CD4-positive, alpha-beta T cell treated with Interleukin-2 at 100 ng/mL for 4 hours (primary cell): ENCODE measurements at places on chromosomes 11 and 22.

- no peak for DNase-seq
These were observed 33.9 kb upstream of the SLC5A12 start for GRCh38 chr11:26755762-26756161.

GRCh38 chr11:10503777-10504480 lies 37.1 kb downstream of the RNF141 start:
- no peak for DNase-seq

- no peak for DNase-seq
These were observed 15.4 kb downstream of the PPM1F start for GRCh38 chr22:21937041-21937820.

DNA sequence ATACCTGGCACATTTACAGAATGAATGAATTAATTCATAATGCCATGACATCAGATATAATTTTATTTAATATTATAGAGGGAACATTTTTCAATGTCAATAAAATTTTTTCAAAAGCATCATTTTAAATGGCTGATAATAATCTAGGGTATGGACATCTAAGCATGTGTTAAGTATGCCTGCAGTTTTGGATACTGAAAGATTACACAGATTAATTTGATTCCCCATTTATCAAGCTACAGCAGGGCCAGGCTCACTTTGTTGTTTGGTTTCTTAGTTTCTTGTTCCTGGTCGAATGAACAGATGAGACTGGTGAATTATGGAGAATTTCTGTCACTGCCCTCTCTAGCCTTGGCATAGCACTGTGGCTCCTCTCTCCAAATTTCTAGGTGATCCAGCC lies 72.4 kb upstream of the E2F8 start:
- no peak for DNase-seq

DNA sequence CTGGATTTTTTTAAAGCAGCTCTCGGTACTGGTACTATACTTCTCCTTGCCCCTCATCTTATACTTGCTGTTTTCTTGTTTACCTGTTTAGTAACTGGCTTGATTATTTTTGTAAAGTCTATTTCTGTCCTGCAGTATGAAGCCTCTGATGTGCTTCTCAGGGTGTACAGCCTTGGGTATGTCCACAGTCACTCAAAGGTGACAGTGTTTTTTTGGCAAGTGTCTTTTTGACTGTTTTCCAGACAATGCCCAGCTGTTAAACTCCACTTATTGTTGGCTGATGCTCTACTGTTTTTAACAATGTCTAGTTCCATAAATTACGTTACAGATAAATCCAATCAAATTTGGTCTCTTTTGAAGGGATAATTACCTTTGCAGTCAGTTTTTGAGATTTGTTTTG lies 475.2 kb downstream of the JRKL start:
- no peak for DNase-seq

DNA sequence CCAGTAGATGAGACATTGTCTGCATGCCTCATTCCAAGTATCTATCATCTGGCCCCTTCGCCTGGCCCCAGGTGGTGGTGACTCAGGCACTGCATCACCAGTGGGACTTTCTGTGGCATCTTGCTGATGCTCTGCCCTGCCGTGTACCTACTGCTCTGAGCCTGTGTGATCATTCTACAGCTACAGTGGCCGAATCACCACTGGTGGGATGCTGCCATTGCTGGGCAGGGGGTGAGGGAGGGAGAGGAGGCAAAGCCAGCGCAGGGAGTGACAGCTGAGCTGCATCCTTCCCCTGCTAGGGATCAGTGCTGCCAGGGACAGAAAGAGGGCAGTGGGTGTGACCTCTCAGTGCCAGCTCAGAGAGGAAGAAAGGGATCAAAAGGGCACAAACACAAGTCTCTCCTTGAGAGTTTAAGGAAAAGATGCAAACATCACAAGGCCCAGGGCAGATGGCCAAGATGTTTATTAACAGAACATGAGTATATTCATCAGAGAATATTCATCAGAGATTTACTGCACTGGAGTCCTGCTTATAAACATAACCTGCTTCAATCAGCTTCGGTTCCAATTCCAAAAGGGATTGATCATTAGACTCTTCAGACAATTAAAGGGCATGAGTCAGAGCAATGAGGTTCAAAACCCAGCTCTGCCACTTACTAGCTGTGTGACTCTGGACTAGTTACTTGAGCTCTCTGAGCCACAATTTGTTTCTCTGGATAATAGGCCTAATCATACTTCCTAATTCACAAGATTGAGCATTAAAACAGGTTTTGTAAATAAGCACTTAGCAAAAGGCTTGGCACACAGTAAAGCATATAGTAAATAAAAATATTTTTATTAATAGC lies 109.8 kb downstream of the NAT10 start:
- DNase-seq: peak; percentile 42

GRCh38 chr11:92728628-92729027 lies 240.8 kb upstream of the MTNR1B start:
- DNase-seq: no peak

DNA sequence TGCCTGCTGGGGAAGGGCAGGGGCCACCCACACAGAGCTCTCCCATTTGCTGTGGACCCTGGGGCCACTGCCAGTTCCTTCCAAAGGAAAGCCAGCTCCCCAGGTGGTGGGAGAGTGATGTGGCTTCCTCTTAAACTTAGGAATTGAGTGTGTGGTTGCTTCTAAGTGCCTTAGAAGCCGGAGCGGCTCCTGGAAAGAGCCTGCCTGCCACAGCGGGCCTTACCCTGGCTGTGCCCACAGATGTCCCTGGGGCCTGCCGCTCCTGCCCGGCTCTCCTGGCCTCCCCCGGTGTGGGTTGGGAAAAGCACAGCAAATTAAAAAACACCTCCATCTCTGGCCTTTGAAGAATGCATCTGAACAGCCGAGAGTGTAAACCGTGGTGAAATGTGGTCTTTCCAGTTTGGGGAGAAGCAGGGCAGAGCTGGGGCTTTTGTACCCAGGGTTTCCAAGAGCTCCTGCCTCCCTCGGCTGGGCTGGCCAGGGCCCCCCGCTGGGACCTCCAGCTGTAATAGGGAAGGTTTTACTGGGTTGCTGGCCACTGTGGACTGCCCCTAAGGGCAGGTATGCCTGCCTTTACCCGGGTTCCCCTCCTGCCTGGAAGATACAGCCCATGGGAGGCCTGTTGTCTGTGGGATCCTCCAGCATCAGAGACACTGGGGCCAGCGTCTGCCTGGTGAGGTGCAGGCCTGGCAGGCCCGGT lies 30.2 kb downstream of the LRP5 start:
- no peak for DNase-seq

DNA sequence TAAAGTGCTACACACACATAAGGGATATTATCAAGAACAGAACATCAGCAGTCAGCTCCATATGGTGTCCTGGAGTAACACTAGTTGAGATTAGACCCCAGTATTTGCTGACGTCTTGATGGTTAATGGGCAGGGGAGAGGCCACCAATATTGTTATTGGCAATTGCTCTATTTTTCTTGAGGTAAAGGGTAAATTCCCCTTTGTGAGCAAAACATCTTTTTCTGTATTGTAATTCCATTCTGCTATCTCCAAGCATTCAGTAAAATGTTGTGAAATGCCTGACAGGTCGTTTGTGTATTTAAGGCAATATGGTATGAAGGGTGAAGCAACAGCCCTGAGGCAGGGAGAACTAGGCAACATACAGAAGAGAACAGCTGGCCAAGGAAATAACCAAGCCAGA lies 21.9 kb downstream of the PC start:
- no peak for DNase-seq

GRCh38 chr11:26764315-26764714 lies 42.5 kb upstream of the SLC5A12 start:
- no peak for DNase-seq

DNA sequence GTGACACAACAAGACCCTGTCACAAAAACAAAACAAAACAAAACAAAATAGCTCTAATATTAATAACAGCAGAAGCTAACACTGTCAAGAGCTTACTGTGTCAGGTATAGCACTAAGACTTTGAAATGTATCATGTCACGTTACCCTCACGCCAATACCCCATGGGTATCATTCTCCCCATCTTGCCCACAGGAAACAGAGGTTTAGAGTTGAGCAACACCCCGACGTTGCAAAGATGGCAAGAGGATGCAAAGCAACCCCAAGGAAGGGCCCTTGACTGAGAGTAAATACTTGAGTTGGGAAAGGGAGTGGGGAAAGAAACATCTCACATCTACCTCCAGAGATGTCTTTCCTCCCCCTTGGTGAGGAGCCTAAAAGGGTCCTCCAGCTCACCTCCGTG lies 366.8 kb downstream of the LARGE1 start:
- DNase-seq: no peak

GRCh38 chr22:29689206-29689879 lies 30.5 kb upstream of the CABP7 start:
- DNase-seq: no peak

DNA sequence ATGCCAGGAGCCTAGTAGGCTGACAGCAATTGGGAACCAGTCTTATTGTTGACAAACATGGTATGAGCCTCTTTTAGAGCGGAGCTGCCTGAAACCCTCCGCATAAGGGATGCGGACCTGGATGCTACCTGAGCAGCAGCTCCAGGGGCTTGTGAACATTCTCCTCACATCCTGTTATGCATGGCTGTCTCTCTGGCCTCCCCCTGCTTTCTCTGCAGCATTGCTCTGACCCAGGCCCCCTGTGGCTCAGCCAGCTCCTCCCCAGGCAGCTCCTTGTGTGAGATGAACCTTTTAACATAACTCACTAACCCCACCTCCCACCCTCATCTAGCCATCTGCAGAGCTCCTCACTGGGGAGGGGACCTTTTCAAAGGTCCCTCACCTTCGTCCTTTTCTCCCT lies 6.0 kb downstream of the BMAL1 start:
- DNase-seq: no peak

GRCh38 chr22:49999946-50000586 lies 12.5 kb downstream of the IL17REL start:
- DNase-seq: no peak

DNA sequence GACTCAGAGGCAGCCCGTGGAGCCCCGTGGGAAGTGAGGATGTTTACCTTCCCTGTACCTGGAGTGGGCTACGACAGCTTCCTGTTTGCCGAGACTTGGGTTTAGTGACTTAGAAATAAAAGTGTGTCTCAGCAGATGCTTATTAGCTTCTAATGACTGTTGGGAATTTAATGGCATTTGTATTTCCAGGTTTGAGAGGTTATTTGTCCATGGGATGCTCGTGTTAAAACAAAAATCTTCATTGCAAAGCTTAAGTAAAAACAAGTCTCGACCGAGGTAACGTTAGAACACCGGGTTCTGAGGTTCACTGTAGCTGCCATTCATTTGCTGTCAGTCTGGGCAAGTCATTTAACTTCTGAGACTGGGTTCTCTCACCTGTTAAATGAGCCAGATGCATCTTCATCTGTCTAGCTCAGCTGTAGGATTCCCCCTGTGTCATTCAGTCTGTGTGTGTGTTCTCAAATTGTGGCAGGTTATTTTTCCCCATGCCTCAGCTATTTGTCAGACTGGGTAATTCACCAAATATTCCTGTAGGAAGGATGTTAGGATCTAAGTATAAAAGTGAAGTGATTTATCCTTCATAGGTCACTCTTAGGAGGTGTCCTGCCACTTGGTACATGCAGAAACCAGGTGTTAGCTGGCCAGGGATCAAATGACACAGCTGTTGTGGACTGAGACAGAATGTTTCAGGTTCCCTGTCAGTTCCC lies 791 bp downstream of the EI24 start:
- peak; percentile 15 for DNase-seq

DNA sequence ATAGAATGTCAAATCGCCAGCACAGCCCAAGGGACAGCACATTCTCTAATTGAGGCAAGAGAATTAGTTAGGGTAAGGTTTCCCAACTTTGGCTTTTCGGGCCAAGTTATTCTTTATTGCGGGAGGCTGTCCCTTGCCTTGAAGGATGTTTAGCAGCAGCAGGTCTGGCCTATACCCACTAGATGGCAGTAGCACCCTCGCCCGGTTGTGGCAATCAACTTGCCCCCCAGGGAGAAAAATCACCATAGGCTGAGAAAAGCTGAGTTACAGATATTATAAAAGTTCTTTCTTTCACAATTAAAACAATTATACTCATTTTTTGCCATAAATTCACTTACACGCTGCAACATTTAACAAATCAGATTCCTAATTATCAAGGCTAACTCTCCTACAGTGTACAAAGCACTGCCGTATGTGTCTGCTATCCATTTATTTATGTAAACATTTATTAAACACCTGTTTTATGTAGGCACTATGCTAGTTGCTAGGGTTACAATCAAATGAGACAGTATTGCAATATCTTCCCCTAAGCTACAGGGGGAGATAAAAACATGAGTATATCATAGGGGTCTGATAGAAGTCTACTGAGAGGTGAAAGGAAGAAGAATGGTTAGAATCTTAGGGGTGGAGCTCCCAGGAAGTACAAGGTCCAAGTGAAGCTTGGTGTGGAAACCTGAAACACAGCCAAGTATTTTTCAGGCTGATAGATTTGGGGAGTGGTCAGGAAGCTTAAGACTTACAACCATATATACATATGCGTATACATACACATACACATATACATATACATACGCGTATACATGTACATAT lies 452.3 kb downstream of the RAB38 start:
- DNase-seq: no peak

- DNase-seq: no peak
These were observed 4.6 kb upstream of the CCDC188 start for GRCh38 chr22:20155330-20156041.

GRCh38 chr22:30265823-30266444 lies 717 bp downstream of the OSM start:
- peak; percentile 78 for DNase-seq

DNA sequence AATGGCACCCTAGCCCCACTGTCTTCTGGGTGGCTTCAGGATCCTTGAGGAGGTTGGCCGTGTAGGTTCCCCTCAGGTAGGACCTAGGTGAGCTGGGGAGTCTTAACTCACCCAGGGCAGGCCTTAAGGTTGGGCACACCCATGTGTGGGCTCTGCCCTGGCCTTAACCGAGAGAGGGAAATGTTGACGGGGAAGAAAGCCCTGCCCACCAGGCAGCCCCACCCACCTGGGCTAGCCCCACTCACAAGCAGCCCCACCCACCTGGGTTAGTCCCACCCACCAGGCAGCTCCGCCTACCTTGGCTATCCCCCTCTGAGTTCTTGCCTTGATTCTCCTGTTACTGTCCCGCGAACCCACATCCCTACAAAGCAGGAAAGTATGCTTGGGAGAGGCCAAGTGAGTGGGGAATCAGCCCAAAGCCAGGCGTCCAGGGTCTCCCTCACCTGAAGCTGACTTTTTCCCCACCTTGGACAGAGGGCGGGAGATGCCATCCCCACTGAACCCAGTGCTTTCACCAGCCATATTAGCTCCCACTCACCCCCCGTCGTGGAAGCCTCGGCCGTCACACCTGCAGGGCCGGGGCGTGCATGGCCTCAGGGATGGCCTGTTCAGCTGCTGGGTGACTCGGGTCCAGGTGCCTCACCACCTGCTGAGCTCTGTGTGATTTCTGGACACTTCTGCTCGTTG lies at the start of gene MYEOV:
Gene MYEOV, plus strand, starts transcription at position 337 of the 687 bp plus-strand sequence. CDS start 1,200 bp downstream, outside the sequence.
- no peak for DNase-seq

- DNase-seq: no peak
These were observed 16.5 kb downstream of the PPP2R1B start for GRCh38 chr11:111749646-111750045.

- no peak for DNase-seq
These were observed 82.8 kb upstream of the SNX19 start for GRCh38 chr11:130999086-130999485.

GRCh38 chr22:49900441-49901230 lies 17.6 kb downstream of the ALG12 start:
- no peak for DNase-seq
